ENCODE measurements at places on chromosomes 1 and 21.

DNA sequence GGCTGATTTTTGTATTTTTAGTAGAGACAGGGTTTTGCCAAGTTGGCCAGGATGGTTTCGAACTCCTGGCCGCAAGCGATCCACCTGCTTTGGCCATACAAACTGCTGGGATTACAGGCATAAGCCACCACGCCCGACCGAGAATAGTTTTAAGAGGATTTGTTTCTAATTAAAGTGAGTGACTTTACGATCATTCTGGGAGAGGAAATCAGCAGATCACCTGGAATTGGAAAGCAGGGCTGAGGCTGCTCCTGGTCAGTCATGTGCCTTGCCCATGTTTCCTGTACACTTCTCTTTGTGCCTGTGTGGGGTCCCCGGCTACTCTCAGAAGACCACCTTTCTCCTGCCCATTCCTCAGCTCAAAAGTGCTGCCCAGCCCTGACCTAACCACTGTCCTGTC lies 33.9 kb downstream of the ZBTB8B start:
- DNase-seq, result no peak

GRCh38 chr21:19353256-19353655 lies 949.7 kb upstream of the TMPRSS15 start:
- DNase-seq, result no peak

GRCh38 chr1:56399795-56400194 lies 179.6 kb downstream of the PLPP3 start:
- DNase-seq, result no peak

- DNase-seq, result no peak
These were observed 30.9 kb downstream of the ACTA1 start for GRCh38 chr1:229402993-229403392.

- no peak for DNase-seq
These were observed 159.3 kb downstream of the TTLL7 start for GRCh38 chr1:83839566-83840173.

DNA sequence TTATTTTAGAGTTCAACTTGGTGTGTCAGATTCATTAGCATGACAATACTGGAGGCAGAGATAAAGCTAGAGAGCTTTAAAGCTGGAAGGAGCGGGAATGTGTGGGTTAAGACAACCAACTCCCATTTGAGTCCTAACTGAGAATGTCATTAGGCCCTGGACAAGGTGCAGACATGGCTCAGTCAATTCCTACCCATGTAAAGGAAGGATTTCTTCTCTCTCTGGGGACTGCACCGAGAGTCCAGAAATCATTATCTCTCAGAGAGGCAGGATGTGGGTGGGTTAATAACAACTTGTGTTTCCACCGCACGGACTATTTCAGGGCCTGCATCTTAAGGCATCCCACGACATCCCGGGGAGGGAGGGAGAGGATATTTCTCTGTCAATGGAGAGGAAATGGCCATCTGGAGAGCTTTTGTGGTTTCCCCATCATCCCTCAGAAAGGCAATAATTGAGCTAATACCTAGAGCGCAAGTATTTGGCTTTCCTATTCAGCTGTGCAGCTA lies 46.7 kb upstream of the SARS1 start:
- no peak for DNase-seq

DNA sequence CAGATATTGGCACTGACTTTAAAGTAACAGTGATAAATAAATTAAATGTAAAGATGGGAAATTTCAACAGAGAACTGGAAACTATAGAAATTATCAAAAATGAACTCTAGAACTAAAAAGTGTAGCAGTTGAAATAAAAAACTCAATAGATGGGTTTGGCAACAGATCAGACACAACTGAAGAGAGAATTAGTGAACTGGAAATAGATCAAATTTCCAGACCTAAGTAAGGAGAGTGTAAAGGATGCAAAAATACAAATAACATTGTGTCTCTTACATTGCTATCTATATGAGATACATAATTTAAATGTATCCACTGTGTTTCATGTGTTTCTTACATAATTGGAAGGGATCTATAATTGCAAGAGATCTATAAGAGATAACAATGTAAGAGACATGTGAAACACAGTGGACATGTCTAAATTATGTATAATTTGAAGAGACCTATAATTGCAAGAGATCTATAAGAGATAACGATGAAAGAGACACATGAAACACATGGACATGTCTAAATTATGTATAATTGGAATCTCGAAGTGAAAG lies 32.1 kb upstream of the ZNF362 start:
- DNase-seq, result no peak

GRCh38 chr21:33869873-33870272 lies 45.7 kb downstream of the ATP5PO start:
- no peak for DNase-seq

DNA sequence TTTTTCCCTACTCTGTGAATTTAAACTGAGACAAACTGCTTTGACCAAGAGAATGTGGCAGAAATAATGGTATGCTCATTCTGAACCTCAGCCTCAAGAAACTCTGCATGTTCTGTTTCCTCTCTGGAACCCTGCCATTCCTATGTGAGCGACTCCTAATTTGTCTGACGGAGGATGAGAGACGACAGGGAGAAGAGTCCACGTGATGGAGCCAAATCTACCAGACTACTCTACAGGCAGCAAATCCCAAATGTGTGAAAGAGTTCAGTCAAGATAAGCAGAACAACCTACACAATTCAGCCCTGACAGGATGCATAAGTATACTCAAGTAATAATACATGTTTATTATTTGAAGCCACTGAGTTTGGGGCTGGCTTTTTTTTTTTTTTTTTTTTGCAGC lies 153.5 kb downstream of the DPYD start:
- no peak for DNase-seq

Measured in right renal pelvis (tissue), 4 donors.